ENCODE measurements at places on chromosomes 7 and 10. TPM values are rescaled to one million over a fixed set of nuclear protein-coding genes. Genes with fewer than 3 reads are reported as not detected.

GRCh38 chr10:97215619-97216260, 30.0 kb upstream of the SLIT1 start:
- no peak for DNase-seq

Gene DPY19L1
- total RNA-seq, result 20.8 TPM

DNA sequence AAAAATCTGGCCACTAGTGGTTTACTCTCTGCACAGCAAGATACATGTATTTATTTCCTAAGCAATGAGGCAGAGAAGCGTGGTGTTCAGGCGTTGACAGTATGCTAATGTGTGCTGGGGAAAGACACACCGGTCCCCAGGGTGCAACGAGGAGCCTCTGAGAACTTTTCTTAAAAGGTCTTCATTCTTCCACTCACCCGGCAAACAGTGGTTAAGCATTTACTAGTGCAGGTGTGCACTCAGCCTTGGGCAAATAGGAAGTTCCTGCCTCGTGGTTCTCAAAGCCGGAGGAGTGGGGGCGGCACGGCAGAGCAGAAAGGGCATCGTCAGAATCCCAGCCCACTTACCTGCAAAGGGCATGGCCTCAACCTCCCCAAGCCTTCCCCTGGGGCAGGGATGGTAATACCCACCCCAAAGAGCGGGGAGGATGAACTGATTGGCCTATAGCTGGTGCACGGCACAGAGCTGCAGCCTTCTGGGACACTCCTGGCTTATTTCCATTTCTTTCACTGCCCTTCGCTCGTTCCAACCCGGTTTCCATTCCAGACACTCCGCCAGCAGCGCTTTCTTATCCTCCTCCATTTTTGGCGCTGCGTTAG, 184.3 kb upstream of the CTBP2 start:
- no peak for DNase-seq

Gene NANOS1
- total RNA-seq, result 1.5 TPM

GRCh38 chr7:1990001-1990670, 242.6 kb downstream of the MAD1L1 start:
- DNase-seq, result no peak

- peak; percentile 64 for DNase-seq
Measured at GRCh38 chr10:50367732-50368131, 116.4 kb upstream of the ASAH2 start.

- DNase-seq, result no peak
Measured at GRCh38 chr7:117800841-117801240, 72.4 kb downstream of the CTTNBP2 start.

DNA sequence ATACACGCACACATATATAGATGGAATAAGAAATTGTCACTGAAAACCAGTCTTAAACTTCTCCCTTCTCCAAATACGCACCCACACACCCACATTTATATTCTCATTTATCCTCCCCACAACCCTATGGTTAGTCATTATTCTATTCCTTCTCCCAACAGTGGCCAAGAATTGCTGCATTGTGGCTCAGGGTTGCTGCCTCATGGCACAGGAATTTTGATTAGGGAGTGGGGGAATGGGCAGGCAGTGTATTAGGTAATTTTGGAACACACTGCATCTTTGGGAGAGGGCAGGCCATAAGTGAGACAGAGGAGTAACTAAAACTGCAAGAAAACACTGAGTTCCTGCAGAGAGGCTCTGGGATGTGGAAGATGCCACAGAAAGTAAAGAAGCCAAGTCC, 35.7 kb downstream of the NAPEPLD start:
- DNase-seq, result peak; percentile 96

GRCh38 chr7:20203316-20203715, 13.9 kb downstream of the MACC1 start:
- no peak for DNase-seq

GRCh38 chr7:106071356-106071998, 40.6 kb downstream of the SYPL1 start:
- DNase-seq, result peak; percentile 35

DNA sequence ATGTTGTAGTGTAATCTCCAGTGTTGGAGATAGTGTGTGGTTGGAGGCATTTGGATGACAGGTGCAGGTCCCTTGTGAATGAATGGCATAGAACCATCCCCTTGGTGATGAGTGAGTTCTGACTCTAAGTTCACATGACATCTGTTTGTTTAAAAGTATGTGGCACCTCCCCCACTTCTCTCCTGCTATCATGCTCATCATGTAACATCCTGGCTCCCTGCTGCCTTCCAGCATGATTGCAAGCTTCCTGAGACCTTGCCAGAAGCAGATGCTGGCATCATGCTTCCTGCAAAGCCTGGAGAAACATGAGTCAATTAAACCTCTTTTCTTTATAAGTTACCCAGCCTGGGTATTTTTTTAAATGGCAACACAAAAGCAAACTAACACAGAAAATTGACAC, 499.0 kb upstream of the SEMA3D start:
- no peak for DNase-seq
